SJCRH30 (cell line): ENCODE measurements at places on chromosomes 1 and 21. TPM values are rescaled to one million over a fixed set of nuclear protein-coding genes. Genes with fewer than 3 reads are reported as not detected.
A peak's percentile ranks its signal among the peaks of the same experiment; 100 is the strongest.

- DNase-seq, result no peak
These were observed 21.7 kb upstream of the COL6A1 start for GRCh38 chr21:45959779-45960390.

DNA sequence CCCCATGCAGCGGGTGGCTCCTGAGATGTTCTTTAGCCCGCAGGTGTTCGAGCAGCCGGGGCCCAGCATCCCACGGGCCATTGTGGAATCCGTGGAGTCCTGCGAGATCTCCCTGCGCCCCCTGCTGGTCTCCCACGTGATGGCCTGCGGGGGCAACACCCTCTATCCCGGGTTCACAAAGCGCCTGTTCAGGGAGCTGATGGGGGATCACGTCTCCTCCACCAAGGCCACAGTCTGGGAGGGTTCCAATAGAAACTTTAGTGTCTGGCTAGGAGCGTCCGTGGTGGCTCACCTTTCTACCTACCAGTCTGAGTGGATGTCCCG is 71.0 kb downstream of the ACTL8 start:
- DNase-seq, result peak; percentile 66

GRCh38 chr1:227072991-227073390 is 132.9 kb downstream of the COQ8A start:
- DNase-seq, result no peak

DNA sequence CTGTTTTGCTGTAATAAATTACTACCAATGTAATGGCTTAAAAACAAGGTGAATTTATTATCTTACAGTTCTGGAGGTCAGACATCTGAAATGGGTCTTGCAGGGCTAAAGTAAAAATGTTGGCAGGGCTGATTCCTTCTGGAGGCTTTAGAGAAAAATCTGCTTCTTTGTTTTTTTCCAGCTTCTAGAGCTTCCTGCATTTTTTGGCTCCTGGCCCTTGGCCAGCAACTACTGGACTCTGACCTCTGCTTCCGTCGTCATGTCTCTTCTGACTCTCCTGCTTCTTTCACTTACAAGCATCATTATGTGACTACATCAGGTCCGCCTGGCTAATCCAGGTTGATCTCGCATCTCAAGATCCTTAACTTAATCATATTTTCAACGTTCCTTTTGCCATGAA is 350.9 kb downstream of the S1PR1 start:
- DNase-seq, result peak; percentile 27

DNA sequence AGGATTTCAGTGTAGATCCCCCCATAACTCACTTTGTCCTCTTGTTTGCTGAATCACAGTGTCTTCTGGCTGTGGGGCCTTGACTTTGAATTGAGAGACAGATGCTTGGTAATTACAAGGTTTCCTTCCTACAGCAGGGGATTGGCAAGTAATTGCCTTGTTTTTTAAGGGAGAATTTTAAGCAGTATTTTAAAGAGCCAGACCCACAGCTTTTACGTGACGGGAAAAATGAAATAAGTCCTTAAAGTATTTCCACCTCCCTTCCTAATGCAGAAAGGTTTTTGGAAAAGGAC is 41.0 kb downstream of the PGBD5 start:
- no peak for DNase-seq

DNA sequence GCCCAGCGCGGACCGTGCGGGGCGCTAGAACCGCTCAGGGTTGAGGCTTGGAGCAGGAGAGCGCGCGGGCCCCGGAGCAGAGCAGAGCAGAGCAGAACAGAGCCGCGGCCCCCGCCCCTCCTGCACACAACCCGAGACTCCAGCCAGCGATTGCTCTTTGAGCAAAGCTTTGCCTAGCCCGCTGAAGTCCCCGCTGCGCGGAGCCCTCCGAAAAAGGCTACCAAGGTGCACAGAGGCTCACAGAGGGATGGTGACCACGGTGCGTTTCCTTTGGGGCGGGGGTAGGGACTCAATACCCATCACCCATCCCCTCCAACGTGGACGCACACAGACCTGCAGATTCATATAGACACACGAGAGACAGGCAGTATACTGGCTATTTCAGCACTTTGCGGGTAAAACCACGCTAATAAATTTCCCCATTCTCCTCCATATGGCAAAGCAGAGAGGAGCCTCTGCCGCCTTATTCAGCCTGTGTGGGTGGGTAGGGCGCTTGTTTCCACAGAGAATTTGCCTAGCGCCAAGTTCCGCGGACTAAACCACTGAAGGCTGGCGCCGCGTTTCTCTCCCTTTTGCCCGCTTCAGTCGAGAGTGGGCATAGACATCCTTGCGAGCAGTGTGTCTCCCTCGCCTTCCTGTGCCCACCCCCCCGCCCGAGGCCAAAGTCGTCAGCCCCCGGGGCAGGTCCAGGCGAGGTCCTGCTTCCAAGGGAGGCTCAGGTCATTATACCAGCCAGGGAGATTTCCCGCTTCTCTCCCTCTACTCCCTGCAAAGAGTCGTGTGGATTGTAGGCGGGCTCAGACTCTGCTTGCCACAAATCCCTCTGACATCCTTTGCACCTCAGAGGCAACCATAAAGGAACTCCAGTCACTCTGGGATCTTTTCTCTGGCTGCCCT is 8.5 kb downstream of the HLX start:
- DNase-seq, result no peak

DNA sequence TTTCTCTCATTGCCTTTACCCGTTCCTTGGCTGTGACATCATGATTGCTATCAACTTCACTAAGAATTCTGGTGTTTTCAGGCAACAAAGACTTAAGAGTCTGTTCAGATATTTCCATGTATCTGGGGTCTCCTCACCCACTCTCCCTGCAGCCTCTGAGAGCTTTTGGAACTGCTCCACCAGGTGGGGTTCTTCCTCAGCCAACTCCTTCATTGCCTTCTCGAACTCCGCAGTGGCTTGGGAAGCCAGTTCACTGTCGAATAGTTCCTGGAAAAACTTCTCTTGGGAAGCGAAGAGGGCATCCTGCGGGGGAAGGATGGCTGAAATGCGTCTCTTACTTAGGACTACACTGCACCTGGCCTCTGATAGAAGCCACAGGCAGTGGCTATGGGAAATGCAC is 2.1 kb downstream of the PEX19 start:
- no peak for DNase-seq

GRCh38 chr1:185353124-185353523 is 36.1 kb upstream of the IVNS1ABP start:
- DNase-seq, result peak; percentile 70

DNA sequence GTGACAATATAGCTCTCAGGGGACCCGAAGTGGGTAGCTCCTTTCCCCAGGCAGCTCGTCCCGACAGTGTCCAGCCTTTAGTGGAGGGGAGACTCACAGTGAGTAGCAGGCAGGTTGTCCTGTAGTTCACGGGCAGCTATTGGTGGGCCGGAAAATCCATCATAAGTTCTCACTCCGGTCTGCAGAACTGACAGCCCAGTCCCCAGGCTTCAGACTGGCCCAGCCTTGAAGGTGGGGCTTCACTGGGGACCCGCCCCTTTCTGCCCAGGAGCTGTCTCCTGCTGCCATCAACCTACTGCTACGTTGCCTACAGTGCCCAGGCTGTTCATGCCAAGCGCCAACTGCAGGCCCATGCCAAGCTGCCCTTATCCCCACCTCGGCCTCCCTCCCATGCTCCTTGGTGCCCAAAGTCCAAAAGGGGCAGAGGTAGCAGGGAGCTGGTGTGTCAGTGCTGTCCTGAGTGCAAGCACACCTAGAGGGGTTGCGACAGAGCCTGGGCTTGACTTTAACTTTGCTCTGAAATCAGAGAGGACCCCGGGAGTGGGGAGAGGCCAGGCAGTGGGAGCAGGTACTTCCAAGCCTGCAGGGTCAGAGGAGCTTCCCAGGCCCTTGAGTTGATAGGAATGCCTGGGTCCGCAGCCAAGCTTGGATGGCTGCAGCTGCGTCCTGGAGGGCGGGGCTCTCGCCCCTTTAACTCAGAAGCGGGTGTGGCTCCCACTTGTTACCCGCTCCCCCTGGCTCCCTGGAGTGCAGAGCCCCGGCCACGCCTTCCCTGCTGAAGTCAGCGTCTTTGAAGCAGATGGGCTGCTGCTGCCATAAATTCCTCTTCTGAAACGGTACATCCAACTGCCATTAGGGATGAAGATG is 1144.3 kb upstream of the NCAM2 start:
- DNase-seq, result peak; percentile 61

- no peak for DNase-seq
These were observed 11.3 kb downstream of the HIVEP3 start for GRCh38 chr1:41907446-41907845.

- DNase-seq, result no peak
These were observed 16.5 kb downstream of the LSS start for GRCh38 chr21:46211786-46212720.

- peak; percentile 54 for DNase-seq
These were observed 794 bp downstream of the NID1 start for GRCh38 chr1:236063919-236064673.

GRCh38 chr1:9595968-9596340 is 7.2 kb downstream of the TMEM201 start:
- DNase-seq, result no peak

GRCh38 chr1:110214454-110215404 is 4.6 kb downstream of the KCNC4 start:
- DNase-seq, result no peak

DNA sequence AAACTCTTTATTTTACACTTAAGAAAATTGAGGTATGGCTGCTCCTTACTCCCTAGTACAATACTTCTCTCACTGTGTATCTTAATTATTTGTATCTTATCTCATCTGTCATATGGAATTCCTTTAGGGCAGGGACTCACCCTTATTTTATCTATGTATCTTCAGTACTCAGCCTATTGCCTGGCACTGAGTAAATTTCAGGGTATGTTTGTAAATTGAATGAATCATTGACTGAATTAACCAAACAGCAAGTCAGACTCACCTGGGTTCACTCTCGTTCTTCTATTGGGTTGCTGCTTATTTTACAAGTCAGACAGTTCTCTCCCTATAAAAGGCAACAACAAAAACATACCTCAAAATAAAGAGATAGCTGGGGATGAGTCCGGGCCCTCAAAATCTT is 63.8 kb downstream of the LAMC1 start:
- no peak for DNase-seq

GRCh38 chr1:33143698-33144097 is 38.1 kb downstream of the TRIM62 start:
- no peak for DNase-seq

DNA sequence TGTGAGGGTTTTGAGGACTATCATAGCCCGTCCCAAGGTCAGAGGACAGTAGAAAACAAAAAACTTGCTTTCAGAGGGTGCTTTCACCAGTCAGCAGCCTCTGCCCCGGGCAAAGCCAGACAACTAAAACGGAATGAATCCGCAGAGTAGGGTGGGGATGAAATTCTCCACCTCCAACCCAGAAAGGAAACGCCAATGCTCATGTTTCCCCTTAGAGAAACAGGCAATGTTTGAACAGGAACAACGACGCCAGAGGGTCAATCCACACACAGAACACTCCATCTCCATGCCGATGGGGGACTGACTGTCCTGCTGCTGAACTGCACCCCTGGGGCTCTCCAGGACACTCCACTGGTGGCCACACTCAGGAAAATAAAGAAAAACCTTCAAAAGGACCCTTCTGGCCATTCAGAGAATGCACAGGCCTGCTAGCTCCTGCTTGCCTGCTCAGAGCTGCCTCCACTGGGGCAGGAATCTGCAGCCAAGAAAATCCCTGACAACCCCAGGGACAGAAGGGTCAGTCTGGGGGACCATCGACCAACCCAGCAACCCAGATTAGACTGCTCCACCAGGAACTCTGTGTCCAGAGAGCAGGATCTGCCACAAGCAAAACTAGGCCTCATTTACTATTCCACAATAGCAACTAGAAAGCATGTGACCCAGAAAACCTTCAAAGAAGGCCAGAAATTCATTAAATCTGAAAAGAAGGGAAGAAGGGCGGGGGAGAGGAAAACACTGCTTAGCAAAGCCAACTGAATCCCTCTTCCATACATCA is 116.0 kb downstream of the TOMM20 start:
- DNase-seq, result no peak

GRCh38 chr1:234473118-234473517 is 5.9 kb downstream of the TARBP1 start:
- DNase-seq, result no peak

DNA sequence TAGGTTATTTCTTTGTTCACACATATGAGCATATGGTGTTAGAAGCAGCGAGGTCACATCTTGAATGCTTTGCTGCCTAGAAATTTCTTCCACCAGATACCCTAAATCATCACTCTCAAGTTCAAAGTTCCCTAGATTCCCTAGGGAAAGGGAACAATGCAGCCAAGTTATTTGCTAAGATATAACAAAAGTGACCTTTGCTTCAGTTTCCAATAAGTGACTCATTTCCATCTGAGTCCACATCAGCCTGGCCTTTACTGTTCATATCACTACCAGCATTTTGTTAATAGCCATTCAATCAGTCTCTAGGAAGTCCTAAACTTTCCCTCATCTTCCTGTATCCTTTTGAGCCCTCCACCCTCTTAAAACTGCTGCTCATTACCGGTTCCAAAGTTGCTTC is 1502.5 kb downstream of the KCNT2 start:
- no peak for DNase-seq

- DNase-seq, result no peak
These were observed 79.8 kb downstream of the PCP4 start for GRCh38 chr21:39947031-39947430.

DNA sequence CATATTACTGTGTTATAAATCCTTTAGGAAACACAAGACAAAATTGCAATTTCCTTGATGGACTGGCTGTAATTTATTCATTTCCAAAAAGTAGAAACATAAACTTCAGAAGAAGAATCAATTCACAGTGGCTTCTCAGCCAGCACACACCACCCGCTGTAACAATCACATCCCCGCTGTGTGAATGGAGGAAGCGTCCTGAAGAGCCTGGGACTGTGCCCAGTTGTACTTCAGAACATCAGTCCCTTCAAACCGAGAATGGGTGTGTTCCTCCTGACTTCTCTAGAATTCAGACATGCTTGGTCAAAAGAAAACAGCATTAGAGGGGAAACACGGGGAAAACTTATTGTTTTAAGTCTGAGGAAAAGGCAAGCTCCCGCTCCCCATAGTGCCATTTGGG is 28.8 kb upstream of the CD84 start:
- no peak for DNase-seq

DNA sequence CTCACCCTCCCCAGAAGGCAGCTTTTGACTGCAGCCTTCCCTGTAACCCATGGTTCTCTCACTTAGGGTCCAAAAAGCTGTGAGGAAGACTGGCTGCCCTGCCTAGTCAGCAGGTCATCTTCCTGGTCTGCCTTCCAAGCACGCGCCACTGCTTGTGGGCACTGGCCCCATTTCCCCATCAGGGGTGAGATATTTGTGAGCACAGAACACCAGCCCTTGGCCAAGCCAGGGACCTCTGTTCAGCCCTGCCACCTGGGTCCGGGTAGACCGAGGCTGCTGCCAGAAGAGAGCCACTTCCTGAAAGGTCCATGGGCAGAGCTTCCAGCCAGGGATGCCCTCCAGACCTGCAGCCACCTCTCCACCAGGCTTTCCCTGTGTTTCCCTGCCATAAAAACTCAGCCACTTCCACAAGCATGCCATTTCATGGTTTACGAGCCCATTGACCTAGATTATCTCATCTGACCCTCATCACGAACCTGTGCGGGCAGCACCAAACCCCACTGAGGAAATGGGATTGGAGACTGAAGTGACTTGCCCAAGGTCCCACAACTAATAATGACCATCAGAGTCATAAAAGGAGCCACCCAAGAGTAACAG is 40.5 kb downstream of the GLIS1 start:
- no peak for DNase-seq

The LCE1A gene
- not detected in 2 replicates for total RNA-seq

The CSRP1 gene
- total RNA-seq, result 80.6 and 84.6 TPM in 2 replicates

The BEND5 gene
- 5.9 and 6.0 TPM in 2 replicates for total RNA-seq

The IL24 gene
- total RNA-seq, result not detected in 2 replicates

The DNM3 gene
- total RNA-seq, result 12.1 and 13.7 TPM in 2 replicates

The HAPLN2 gene
- 0.20 and 0.23 TPM in 2 replicates for total RNA-seq

The FCGR3A gene
- total RNA-seq, result not detected in 2 replicates

The CDC42 gene
- total RNA-seq, result 335 and 336 TPM in 2 replicates

The S100A4 gene
- 1.0 and 2.1 TPM in 2 replicates for total RNA-seq

The F11R gene
- total RNA-seq, result not detected in 2 replicates

The OR6N1 gene
- total RNA-seq, result not detected in 2 replicates

The TADA1 gene
- 14.1 and 15.9 TPM in 2 replicates for total RNA-seq

The EVA1B gene
- 5.8 and 6.9 TPM in 2 replicates for total RNA-seq
